Non-pigmented ciliary epithelial cell (primary cell): ENCODE measurements at places on chromosomes 12 and 14.

GRCh38 chr12:131196220-131196619, 242.5 kb downstream of the ADGRD1 start:
- no peak for DNase-seq

DNA sequence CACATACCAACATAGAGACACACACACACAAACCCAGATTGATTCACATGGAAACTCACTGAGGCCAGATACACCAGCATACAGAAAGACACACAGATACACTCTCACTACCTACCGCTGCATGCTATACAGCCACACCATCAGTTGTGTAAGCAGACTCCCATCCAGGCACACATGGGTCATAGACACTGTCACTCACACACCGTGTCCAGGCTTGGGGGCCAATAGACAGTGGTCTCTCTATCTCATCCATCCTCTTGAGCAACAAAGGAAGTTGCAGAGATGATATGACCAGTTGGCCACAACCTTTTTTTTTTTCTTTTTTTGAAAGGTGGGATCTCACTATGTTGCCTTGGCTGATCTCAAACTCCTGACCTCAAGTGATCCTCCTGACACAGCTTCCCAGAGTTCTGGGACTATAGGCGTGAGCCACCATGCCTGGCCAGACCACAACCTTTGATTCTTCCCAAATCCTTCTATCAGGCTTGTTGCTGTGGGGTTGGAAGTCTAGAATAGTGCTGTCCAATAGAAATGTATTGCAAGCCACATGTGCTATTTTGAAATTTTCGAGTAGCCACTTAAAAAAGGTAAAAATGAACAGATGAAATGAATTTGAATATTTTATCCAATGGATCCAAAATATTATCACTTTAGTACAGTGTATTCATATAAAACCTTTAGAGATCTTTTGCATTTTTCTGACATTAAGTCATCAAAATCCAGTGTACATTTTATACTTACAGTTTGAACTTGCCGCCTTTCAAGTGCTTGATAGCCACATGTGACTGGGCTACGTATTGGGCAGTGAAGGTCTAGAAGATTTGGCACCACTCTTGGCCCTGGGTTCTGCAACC, 7.4 kb downstream of the LRP1-AS start:
- no peak for DNase-seq

- DNase-seq: no peak
Observed at GRCh38 chr12:45732250-45732649, 2.7 kb downstream of the ARID2 start.

DNA sequence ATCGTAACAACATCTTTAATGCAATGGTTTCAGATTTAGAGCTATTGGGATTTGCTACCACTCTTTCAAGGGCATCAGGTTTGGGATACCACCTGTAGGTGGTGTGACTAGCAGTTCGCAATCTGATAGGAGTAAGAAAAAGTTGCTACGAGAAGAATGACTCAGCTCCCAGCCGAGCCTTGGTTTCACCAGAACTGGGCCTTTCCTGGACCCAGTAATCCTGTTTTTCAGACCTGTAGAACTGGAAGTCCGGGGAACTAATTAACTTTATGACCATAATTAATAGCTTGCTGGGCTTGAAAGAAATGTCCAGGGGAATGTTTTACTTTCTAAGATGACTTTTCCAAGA, 770 bp downstream of the ABHD4 start:
- DNase-seq: no peak

- DNase-seq: no peak
Observed at GRCh38 chr14:20743556-20743955, 2.1 kb upstream of the EDDM3A start.

DNA sequence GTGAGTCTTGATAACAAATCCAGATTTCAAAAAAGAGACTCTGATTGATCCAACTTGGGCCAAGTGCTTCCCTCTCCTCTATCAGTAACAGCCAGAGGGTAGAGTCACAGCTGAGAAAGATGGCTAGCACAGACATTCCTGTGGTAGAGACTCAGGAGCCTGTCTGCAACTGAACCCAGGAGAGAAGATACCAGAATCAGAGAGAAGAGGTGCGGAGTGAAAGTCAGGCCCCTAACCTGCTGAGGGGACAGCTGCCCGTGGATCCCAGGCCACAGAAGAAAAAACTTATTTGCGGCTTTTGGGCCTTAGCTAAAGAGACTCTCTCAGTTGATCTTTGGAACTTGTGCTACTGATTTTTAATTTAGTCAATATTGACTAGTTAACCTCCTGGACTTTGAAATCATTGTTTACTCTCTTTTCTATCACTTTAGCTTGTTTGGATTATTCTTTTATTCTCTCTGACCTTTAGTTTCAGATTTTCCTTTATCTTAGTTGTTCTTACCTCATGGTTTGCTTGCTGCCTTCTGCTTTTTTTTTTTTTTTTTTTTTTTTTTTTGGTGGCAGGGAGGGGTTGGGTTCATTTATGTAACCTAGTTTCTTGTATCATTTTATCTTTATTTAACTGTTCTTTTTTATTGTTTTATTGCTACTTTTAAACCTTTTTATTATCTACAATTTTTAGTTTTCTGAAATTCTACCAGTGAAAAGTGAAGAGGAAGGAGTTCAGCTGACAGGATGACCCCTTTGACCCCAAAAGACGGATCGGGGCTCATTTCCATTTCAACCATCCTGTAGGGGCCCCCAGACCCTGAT, 154.9 kb upstream of the KRR1 start:
- no peak for DNase-seq

- no peak for DNase-seq
Observed at GRCh38 chr12:93855261-93855660, 178.1 kb downstream of the CRADD start.

DNA sequence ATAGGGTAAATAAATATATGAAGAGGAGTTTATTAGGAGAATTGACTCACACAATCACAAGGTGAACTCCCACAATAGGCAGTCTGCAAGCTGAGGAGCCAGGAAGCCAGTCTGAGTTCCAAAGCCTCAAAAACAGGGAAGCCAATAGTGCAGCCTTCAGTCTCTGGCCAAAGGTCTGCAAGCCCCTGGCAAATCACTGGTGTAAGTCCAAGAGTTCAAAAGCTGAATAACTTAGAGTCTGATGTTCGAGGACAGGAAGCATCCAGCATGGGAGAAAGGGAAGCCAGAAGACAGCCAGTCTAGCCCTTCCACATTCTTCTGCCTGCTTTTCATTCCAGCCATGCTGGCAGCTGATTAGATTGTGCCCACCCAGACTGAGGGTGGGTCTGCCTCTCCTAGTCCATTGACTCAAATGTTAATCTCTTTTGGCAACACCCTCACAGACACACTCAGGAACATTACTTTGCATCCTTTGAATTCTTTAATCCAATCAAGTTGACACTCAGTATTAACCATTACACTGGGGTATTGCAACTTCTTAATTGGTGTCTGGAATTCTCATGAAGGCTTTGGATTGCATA, 736.5 kb upstream of the LMO3 start:
- DNase-seq: no peak

DNA sequence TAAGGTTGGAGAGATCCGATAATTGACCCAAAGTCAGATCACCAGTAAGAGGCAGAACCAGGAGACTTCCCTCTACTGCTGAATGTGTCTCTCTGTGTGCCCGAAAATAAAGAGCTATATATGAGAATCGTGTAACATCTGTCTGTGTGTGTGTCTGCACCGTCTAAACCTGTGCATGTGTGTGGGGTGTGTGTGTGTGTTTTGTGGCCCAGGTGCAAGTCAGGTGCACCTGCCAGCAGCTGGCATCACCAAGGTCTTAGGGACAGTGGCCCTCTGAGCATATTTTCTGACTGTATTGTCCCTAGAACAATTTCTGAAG, 24.7 kb upstream of the KRT78 start:
- DNase-seq: no peak

- no peak for DNase-seq
Observed at GRCh38 chr12:22088886-22089285, 42.9 kb downstream of the CMAS start.

GRCh38 chr12:11856971-11857370, 207.5 kb downstream of the ETV6 start:
- DNase-seq: no peak

DNA sequence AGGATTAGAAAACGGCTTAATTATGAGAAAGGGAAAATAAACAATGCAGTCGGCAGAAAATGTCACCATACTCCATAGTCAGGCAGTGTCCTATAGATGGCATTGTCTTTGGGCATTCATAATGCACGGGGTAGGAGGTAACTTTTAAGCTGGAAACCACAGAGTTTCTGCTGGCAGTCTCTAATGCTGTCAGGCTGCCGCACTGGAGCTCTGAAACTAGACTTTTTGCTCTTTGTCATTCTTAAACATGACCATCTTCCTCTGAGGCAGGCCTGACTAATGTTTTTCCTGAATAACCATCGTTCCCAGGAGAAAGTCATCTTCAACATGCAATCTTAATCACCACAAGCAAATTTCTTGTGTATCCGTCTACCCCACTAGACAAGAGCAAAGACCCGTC, 108.8 kb downstream of the ETNK1 start:
- no peak for DNase-seq

- no peak for DNase-seq
Observed at GRCh38 chr14:21543521-21543960, 17.4 kb upstream of the SALL2 start.

GRCh38 chr14:80445605-80446004, 234.3 kb upstream of the DIO2 start:
- no peak for DNase-seq

- DNase-seq: no peak
Observed at GRCh38 chr12:2391740-2392331, 339.0 kb downstream of the CACNA1C start.

GRCh38 chr14:76876076-76876475, 49.9 kb downstream of the LRRC74A start:
- DNase-seq: peak; percentile 35

- no peak for DNase-seq
Observed at GRCh38 chr14:33948145-33948868, 2.6 kb downstream of the EGLN3 start.

- no peak for DNase-seq
Observed at GRCh38 chr14:41901089-41901488, 294.4 kb downstream of the LRFN5 start.

DNA sequence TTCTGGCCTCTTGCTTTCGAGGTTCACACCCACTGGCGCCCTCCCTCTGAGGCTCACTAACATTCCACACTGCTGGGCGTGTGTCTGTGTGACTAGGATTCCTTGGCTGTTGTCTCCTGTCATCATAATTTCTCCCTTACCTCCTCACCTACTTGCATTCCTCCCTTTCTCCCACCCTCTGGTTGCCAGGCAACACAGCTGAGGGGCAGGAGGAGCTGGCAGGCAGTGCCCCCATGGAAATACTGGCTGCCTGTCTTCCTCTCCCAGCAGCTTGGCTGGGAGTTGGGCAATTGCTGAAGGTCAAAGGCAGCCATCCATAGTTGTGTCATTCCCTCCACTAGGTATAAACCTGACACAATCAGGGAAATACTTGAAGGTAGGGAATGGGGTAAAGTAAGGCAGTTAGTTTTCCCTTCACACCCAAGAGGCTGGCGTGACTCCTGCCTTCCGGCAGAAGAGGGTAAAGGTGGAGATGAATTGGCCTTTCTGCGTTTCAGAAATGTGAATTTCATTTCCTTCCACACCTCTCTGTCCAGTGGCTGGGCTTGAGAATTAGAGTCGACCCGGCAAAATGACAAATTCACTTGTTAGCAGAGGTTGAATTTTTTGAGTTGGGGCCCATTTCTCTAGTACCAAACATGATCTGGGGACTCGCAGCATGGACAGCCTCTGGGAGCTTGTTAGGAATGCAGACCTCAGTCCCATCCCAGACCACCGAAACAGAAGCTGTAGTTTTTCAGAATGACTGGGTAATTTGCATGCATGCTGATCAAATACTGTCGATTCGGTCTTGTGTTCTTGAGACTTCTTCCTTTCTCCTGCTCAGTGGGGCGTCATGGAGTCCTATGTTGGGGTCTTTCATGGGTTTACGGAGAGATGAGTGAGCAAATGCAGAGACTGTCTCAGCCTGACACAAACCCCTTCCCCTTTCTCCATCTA, 24.3 kb upstream of the EMP1 start:
- no peak for DNase-seq
